Activated T-helper 17 cell treated with anti-CD3 and anti-CD28 coated beads, Interleukin-2, amount 50 U/mL, for 72 hours (primary cell): ENCODE measurements at places on chromosomes 4 and X. TPM values are rescaled to one million over a fixed set of nuclear protein-coding genes. Genes with fewer than 3 reads are reported as not detected.

DNA sequence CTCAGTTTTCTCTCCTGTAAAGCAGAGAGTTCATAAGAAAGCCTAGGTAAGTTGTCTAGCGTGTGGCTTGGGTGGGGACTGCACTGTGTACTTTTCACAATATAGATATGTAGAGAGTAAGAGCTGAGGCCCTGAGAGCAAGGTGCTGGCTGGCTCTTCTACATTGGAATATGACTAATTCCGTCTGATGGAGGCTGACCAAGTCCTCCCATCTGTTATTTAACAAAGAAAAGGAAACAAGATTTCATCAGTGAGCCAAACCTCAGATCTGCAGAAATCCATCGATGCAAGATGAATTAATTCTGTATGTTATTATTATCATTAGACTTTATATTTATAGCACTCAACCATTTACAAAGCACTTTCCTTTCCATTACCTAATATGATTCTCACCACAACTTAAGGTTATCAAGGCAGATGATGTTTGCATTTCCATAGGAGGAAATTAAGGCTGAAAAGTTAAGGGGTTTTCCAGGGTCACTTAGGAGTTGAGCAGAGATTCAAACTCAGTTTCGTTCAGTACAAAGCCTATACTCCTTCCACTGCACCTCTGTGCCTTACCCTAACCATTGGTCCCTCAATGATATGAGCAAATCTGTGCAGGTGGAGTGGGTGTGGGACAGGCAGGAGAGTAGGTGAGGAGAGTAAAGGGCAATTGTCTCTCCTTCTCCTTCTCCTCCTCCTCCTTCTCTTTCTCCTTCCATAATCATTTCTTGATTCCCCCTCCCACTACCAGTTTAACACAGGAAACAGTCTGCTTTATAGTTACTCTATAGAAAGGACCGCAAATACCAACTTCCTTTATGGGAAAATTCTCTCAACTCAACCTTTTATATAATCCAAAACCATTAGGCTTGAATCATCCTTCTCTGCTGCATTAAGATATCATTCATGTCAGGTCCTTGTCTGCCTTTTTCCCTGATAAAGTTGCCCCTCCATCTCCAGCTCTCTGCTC lies 27.6 kb upstream of the SRD5A3 start:
- peak; percentile 77 for ATAC-seq

DNA sequence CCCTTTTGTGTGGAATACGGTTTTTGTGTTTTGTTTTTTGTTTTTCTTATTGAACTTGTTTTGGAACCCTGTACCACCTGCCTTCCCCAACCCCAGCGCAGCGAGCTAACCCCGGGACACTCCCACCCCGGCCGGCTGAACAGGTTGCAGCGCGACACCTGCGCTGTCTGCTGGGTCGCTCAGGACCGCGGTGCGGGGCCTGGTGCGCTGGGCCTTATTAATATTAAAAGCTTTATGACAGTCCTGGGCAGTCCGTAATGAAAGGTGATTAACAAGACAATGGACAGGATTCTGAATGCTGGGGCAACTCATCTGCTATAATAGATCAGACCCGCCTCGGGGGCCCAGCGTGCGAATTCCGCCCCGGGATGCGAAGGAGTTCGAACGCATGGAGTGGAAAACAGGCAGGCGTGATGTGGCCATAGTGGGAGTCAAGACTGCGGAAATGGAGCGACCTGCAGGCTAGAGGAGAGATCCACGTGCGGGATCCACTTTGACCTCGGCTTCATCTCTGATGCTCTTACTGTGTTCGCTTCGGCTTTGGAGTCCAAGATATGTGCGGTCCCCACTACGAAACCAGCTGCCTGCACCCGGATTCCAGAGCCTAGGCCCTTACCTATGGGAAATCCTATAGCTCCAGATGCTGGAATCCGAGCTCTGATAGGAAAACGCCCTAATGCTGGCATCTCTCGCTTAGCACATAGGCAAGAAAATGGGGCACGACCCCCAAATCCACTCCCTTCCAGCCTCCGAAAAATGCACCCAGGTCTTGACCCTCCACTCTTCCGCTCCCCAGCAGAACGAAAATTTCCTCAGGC lies 69.0 kb upstream of the TMEM33 start:
- ATAC-seq, result no peak

Gene CFAP99
- 0.26 TPM for total RNA-seq

GRCh38 chrX:94901849-94902248 lies 1227.8 kb downstream of the FAM133A start:
- ATAC-seq, result no peak

DNA sequence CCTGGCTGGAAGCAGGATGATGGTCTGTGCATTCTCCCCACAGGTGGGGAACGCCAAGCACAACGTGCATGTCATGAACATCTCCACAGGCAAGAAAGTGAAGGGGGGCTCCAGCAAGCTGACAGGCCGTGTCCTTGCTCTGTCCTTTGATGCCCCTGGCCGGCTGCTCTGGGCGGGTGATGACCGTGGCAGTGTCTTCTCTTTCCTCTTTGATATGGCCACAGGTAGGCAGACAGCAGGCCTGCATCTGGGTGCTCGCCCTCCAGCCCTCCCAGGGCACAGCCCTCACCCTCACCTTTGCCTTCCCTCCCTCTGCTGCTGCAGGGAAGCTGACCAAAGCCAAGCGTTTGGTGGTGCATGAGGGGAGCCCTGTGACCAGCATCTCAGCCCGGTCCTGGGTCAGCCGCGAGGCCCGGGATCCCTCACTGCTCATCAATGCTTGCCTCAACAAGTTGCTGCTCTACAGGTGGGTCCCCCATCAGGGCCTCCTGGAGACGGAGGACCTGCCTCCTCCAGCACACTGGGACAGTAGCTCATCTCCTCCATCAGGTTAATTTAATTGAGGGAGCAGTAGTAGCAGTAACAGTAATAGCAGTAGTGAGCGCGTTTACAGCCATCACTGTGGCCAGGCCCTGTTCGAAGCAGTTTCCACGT lies 4.6 kb downstream of the WDR13 start:
- no peak for ATAC-seq

GRCh38 chrX:130606425-130606824 lies 204.6 kb downstream of the RBMX2 start:
- ATAC-seq, result no peak

- ATAC-seq, result no peak
These were observed 418.5 kb upstream of the HS3ST1 start for GRCh38 chr4:11847167-11847566.

DNA sequence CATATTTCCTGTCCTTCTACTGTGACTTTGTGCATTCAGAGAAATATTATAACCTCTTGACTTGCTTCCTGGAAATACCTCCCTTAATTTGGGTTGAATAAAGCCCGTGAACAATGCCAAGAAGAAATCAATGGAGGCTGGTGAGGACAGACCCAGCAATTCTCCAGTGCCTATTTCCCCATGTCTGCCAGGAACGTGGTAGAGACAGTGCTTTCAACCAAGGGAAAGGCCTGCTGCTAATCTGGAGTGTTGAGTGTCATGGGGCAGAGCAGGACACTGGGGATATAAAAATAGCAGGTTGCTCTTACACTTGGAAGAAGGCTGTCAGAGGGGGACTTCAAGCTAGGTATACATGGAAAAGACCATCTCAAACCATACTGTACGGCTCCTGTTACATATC lies 19.9 kb downstream of the TSC22D3 start:
- no peak for ATAC-seq

GRCh38 chrX:43019021-43019420 lies 241.1 kb upstream of the PPP1R2C start:
- ATAC-seq, result no peak

- no peak for ATAC-seq
These were observed 144.1 kb downstream of the DIPK2B start for GRCh38 chrX:45056428-45057145.

GRCh38 chrX:108257556-108257955 lies 166.0 kb downstream of the ATG4A start:
- ATAC-seq, result no peak

Gene PABPC5
- not detected for total RNA-seq

DNA sequence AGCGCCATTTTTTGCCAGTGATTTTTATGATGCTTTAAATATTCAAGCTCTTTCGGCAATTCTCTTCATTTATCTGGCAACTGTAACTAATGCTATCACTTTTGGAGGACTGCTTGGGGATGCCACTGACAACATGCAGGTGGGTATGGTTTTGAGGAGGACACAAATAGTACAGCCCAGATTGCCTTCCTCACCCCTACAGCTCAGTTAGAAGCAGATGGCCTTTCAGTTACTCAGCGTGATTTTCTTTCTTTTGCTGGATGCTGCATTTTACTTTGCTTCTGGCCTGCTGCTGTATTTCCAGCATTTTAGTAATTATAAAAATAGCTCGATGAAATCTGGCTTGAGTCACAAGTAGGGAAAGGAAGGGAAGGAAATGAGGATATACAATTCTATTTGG lies 114.7 kb downstream of the SLC4A4 start:
- ATAC-seq, result no peak
